ENCODE measurements at places on chromosomes 3 and 15.

GRCh38 chr15:33016405-33017024, 178.0 kb downstream of the FMN1 start:
- peak overlapping the region; percentile 43 for H3K4me3 ChIP-seq
- H3K27me3 ChIP-seq = no peaks in the 10 kb centered on the region
- peak overlapping the region; percentile 65 for H3K27ac ChIP-seq
- peaks cover 3% of the 10 kb centered on the region for H3K36me3 ChIP-seq
- peak; percentile 32 for DNase-seq

DNA sequence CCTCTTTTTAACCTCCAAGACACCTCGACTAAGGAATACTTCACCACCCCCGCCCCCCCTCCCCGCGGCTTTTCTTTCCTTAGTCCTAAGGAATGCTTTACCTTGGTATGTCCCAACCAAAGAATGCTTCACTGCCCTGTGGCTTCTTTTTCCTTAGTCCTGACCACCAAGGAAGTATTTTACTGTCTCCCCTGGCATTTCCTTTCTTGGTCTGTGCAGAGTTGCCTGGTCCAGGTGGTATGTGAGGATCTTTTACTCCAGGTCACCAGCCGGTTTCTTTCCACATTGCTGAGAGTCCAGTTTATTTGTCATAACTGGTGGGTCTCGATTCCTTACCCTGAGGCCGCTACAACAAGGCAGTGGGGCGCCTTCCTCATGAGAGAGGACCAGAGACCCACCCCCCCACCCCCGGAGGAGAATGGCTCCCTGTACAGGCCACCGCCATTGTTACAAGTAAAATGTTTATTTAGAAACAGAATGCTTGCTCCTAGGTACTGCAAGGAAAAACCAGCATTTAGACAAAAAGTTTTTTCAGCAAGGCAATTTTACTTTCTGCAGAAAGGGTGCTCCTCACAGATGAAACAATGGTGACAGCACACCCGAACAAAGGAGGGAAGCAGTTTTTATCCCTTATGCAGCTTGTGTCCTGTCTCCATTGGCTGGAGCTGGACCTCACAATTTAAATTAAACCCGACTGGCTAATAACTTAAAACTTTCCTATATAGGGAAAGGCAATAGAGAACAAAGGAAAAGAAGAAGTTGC, 23.1 kb upstream of the MTHFS start:
- DNase-seq = no peak
- H3K4me3 ChIP-seq = no peak overlapping the region
- H3K4me1 ChIP-seq = peaks cover 24% of the 10 kb centered on the region
- H3K27ac ChIP-seq = no peak overlapping the region

DNA sequence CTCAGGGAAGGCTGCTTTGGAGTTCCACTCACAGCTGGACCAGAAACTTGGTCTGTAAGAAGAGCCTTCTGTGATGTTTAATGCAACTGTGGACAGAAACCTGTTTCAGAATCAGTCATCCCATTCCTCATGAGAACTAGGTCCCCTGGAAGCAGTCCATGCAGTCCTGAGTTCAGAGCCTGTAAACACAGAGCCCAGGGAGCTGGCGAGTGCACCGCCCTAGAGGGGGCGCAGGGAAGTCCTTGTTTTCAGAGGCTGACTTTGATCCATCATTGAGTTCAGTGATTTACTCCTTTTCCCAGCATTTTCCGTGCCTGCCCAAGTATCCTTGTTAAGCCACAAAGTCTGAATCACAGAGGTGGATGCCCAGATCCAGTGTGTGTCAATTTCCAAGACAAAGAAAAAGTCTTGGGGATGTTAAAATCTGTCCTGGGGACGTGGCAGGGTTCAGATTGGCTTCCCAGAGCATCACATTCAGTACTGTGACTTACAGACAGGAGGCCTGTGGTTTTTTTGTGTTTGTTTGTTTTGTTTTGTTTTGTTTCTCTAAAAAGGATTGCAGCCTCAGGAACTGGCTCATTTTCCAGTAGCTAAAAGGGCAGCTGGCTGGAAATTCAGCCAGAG, 9.8 kb upstream of the TXNRD3 start:
- H3K27me3 ChIP-seq = peaks cover 27% of the 10 kb centered on the region
- no peak overlapping the region for H3K27ac ChIP-seq
- H3K36me3 ChIP-seq = no peaks in the 10 kb centered on the region
- no peaks in the 10 kb centered on the region for H3K4me1 ChIP-seq
- no peak overlapping the region for H3K4me3 ChIP-seq
- DNase-seq = no peak

DNA sequence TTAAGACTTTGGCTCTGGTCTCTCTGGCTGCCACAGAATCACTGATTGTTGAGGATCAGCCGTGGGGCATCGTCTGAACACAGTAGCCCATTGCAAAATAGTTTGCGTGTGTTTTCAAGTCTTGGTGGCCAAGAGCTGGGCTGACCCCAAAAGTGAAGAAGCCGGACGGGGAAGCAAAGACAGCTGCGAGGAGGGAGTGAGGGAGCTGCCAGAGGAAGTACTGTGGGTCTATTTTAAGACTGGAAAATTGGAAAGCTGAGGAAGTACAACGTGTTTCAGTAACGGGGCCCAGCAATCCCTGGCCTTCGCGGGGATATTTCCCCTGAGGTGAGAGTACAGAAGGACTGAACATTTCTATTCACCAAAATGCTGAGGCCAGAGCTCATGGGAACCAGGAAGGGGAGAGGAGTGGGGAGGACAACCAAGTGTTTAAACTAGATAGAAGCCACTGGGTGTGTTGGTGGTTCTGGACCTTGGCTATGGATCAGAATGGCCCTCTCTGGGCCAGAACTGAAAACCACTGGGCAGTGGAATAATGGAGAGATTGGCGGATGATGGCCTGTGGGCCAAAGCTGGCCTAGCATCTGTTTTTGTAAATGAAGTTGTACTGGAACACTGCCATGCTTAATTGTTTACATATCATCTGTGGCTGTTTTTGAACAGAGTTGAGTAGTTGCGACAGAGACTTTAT, 34.1 kb upstream of the LIMD1 start:
- H3K36me3 ChIP-seq = no peaks in the 10 kb centered on the region
- no peak for DNase-seq
- H3K4me3 ChIP-seq = no peak overlapping the region
- no peak overlapping the region for H3K27ac ChIP-seq

DNA sequence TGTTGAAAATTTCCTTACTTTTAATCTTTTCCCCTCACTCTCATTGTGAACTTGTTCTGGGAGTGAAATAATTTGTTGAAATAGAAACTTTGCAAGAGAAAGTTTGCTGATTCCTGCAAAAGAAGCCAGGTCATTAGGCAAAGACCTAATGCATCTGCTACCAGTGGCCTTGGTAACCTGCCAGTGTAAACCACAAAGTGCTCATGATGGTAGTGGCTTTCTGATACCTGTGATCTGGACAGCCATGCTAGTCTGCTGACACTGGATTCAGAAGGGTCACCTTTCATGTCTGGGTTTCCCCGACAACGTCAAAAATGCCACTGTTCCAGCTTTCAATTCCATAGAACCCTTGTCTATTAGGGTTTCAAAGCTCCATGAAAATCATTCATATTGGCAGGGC, 123.7 kb upstream of the MCTP2 start:
- no peak overlapping the region for H3K27ac ChIP-seq
- H3K4me3 ChIP-seq = no peak overlapping the region
- no peaks in the 10 kb centered on the region for H3K36me3 ChIP-seq
- H3K27me3 ChIP-seq = peaks cover 36% of the 10 kb centered on the region
- DNase-seq = no peak

DNA sequence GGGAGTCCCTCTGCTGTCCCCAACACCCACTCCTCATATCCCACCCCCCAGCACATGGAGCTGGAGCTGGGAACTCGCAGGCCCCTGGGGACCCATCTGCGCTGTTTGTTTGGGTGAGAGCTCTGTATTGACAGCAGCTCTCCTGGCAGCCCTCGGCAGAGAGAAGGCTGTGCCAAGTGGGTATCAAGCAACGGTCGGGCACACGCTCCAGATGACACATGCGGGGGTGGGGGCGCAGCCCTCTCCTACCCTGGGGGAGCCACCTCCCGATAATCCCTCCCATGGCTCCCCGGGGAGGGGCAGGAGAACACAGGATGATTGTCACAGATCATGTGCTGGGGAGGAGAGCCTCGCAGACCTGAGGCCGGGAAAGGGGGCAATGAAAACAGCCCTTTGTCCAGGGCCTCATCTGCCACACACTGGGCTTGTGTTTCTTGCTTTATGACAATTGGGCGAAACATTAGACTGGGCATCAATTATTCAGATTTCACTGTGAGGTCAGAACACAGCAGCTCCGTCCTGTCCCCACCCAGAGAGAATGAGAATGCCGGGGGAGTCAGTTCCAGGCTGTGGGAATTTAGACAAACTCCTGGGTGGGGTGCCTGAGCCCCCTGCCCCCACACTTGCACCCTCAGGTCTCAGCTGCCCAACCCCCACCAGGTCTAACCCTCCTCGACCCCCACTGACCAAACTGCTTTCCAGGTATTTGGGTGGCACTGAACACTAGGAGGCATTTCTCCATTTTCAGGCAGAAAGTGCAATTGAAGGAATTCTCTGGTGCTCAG, 46.4 kb upstream of the KLF13 start:
- no peak overlapping the region for H3K4me3 ChIP-seq
- no peak overlapping the region for H3K27ac ChIP-seq
- no peak for DNase-seq

GRCh38 chr3:182052332-182052731, 340.6 kb downstream of the SOX2 start:
- H3K4me3 ChIP-seq = no peak overlapping the region
- H3K27me3 ChIP-seq = no peaks in the 10 kb centered on the region
- no peak overlapping the region for H3K27ac ChIP-seq
- DNase-seq = no peak
- no peaks in the 10 kb centered on the region for H3K4me1 ChIP-seq
- no peaks in the 10 kb centered on the region for H3K36me3 ChIP-seq
